H9 (cell line): ENCODE measurements at places on chromosomes 4 and X.

DNA sequence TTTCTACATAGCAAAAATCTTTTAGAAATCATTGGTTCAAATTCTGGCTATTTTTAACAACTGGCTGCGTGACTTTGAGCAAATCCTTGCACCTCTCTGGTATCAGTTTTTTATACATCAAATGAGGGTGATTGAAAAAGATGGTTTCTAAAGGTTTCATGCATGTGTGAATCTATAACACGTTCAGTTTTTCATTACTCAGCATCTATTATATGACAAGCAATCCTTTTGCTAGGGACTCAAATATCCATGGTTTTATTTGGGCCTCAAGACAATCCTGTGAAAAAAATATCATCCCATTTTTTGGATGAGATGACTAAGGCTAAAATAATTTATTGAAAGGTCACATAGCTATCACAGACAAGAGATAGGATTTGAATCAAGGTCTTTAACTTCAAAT, 884 bp downstream of the HEPH start:
- no peak for DNase-seq

GRCh38 chr4:183140911-183141320, 41.9 kb downstream of the WWC2 start:
- no peak for DNase-seq

- peak; percentile 53 for DNase-seq
Observed at GRCh38 chr4:157075811-157076577, at the start of gene GLRB. Gene GLRB, plus strand, starts transcription at chr4:157076150. Its CDS starts 1,875 bp downstream, at chr4:157078025.

- peak; percentile 38 for DNase-seq
Observed at GRCh38 chr4:151045907-151046306, 30.8 kb upstream of the LRBA start.

DNA sequence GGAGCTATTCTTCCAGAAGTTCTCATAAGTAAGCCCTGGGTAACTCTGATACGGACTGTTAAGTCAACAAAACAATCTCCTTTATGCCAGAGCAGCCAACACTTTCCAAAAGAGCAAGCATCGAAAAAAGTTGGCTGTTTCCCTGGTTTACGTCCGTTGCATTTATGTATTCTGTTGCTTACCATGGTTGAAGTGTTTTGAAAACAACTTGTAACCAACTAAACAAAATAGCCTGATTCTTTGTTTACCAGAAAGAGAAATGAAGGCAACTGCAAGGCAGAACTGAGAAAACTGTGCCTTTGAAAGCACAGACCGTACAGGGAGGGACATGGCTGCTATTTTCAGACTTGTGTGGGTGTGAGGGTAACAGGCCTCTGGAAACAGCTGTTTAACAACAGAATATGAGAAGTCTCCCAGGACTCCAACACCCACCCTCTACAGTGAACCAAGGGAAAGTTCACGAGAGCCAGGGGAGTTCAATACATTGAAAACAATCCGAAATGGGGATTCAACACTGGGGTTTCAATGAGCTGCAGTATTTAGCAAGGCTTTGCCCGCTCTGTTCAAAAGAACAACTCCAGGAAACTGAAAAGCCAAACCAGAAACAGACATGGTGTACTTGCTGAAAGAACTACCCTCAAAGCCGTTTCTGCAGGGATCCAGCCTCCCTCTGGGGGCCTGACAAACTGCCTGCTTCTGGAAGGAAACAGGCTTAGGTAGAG, 95.8 kb upstream of the EGFL6 start:
- DNase-seq = no peak

- no peak for DNase-seq
Observed at GRCh38 chr4:111040904-111041303, 418.0 kb upstream of the PITX2 start.

DNA sequence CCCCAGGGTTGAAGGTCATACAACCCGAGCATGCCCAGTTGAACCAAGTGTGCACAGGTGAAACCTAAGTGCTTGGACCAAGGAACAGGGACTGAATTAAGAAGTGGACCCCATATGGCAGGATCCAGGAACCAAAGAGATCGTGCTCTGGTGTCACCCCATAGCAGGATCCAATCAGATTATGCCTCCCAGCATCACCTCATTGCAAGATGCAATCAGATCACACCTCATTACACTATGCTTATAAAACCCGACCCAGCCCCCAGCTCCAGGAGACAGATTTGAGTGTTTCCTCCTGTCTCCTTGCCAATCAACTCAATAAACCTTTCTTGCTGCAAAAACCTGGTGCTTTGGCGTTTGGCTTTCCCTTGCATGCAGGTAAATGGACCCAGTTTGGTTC, 37.6 kb downstream of the EFHC2 start:
- DNase-seq = no peak

DNA sequence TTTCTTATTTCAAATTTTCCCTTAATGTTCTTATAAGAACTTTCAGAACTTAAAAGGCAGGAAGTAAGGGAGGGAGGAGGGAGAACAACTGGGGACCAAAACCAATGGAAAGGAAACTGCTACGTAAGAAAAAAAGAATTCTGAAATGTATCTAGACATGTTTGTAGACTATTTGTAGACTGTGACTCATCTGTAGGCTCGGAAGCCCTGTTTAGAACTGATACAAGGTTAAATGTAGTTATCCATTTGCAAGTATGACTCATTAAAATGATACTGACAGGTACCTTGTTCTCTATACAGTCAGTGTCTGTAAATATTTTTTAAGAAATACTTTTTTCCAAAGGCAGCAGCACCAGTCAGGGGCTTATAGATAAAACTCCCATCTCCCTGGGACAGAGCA, 202.0 kb downstream of the DHX15 start:
- no peak for DNase-seq

- DNase-seq = no peak
Observed at GRCh38 chr4:82525307-82525911, 36.4 kb downstream of the TMEM150C start.

DNA sequence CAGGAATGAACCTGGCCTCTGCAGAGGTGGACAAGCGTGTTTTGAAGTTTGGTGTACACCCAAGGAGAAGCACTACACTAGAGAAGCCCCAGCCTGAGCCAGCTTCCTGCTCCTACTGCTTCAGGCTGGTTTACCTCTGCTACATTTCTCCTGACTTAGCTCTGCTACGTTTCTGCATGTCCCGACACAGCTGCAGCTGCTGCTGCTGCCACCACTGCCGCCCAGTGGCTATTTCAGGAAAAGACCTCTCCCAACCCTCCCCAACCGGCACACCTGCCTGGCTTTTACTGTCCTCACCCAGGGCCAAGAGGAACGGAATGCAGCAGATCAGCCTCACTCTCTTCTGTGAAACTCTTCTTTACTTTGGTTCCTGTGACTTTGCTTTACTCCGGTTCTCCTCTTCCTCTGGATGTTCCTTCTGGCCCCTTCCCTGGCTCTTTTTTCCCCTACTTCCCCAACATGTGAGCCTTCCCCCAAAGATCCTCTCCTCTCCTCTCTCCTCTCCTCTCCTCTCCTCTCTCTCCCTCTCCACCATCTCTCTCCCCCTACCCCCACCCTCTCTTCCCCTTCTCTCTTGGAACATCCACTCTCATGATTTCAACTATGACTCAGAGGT, 3.1 kb upstream of the P2RY4 start:
- peak; percentile 81 for DNase-seq

- DNase-seq = no peak
Observed at GRCh38 chr4:141730805-141731204, 94.4 kb downstream of the IL15 start.

DNA sequence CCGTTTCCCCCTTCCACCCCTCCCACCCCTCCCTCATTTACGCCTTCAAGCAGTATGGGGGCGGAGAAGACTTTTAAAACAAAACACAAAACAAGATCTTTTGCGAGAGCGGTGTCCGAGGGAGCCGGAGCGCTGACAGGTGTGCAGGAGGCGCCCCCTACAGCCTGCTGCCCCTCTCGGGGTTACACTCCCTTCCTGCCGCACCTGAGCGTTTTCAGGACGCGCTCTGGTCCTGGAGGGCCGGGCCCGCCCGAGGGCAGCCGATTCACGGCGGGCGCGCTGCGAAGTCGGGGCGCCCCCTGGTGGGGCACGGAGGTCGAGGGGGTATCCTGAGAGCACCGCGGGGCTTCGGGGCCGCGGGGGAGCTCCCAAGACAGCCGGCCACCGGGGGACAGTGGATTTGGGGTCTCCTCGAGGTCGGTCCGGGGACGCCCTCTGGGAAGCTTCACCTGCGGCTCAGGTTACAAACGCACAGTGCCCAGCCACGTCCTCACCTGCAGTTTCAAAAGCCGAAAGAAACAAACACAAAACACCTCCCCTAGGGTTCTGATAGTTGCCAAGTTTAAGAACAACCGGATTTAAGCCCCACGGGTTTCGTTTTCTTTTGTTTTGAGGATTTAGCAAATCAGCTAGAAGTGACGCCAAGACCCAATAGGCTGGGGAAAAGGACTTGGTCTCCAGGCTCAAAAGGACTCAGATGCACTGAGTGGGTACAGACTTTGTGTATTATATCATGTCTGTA, 8.0 kb upstream of the NEUROG2 start:
- peak; percentile 95 for DNase-seq
